ENCODE measurements at places on chromosomes 7 and 10.

DNA sequence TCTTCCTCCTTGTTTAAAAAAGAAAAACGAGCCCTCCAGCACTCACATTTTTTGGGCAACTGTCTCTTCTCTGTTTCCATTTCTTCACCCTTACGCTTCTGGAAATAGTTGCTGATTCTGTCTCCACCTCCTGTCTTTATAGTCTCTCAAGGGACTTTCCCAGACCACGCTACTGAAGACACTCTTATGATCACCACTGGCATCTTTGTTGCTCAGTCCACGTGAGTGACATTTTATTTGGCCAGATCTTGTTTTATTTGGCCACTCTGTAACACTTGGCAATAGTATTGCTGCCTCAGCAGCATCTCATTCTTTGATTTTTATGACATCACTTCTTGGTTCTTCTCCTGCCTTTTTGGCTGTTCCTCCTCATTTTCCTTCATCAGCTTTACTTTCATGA is 21.6 kb upstream of the NME8 start:
- H3K36me3 ChIP-seq = no peaks in the 10 kb centered on the region
- H3K27ac ChIP-seq = no peak overlapping the region
- no peak overlapping the region for H3K4me3 ChIP-seq
- no peaks in the 10 kb centered on the region for H3K27me3 ChIP-seq

DNA sequence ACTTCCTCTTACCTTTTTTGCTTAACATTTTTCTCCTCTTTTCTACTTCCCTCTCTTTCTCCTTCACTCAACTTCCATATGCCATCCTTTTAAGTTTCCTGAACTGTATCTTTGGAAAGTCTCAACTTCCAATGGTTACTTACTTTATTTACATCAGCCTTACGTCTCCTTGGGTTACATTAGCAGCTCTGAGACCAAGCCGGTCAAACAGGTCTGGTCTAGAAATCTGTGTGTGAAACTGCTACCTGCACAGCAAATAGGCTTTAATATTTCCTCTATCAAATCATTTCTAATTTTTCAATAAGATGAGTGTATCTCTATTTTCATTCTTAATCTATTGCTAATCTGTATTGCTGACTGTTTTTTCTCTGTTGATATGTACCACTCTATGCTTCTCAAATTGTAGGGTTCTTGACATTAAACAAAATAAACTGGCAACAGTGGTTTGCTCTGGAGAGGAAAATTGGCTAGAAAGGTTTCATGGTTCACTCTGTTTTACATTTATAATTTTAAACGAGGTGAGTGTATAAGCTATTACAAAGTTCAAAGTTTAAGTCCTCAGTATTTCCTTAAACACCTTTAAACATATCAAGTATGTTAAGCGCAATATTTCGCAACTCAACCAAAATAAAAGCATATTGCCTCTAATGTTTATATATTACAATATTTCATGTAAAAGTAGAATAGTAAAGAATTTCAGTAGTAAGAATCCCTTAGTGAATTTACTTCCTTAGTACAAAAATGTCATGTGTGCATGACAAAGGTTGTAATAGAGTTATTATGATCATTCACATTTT is 3.6 kb upstream of the SEMA3C start:
- H3K4me3 ChIP-seq = no peak overlapping the region
- no peak for DNase-seq
- peaks cover 21% of the 10 kb centered on the region for H3K27me3 ChIP-seq
- no peaks in the 10 kb centered on the region for H3K36me3 ChIP-seq
- H3K4me1 ChIP-seq = peaks cover 3% of the 10 kb centered on the region

DNA sequence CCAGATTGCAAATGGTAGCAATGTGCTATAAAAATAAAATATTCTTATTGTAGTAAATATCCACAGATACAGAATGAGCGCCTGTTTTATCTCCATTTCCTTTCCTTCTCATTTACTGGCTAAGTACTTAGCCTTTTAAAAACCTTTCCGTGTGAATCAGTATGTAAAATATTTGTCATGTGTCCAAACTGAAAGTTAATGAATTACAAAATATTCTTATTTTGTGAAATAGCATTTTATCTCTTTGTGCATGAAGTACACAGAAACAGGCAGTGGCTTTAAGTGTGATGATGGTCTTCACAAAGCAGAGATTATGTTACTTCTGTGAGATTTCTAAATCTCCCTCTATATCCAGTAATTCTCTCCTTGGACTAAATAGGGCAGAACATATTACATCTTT is 56.7 kb upstream of the KIAA1217 start:
- no peaks in the 10 kb centered on the region for H3K27me3 ChIP-seq
- DNase-seq = no peak
- H3K27ac ChIP-seq = no peak overlapping the region

- no peaks in the 10 kb centered on the region for H3K36me3 ChIP-seq
- peaks cover 4% of the 10 kb centered on the region for H3K4me1 ChIP-seq
- H3K27ac ChIP-seq = no peak overlapping the region
- H3K4me3 ChIP-seq = no peak overlapping the region
- DNase-seq = no peak
- peaks cover 46% of the 10 kb centered on the region for H3K27me3 ChIP-seq
Observed at GRCh38 chr7:45092100-45092930, 3.5 kb upstream of the NACAD start.

All from thymus (tissue), 14 donors.